ENCODE measurements at places on chromosomes 13 and 19.

- DNase-seq, result no peak
These were observed 101.9 kb downstream of the FLT1 start for GRCh38 chr13:28392896-28393505.

- DNase-seq, result no peak
These were observed 418.3 kb downstream of the DIAPH3 start for GRCh38 chr13:59745392-59745788.

GRCh38 chr19:55391191-55391670 is 5.5 kb downstream of the RPL28 start:
- DNase-seq, result no peak

GRCh38 chr19:52258426-52258825 is 11.0 kb upstream of the ZNF766 start:
- DNase-seq, result no peak

- DNase-seq, result no peak
These were observed 235.9 kb downstream of the KLF12 start for GRCh38 chr13:73898276-73898675.

DNA sequence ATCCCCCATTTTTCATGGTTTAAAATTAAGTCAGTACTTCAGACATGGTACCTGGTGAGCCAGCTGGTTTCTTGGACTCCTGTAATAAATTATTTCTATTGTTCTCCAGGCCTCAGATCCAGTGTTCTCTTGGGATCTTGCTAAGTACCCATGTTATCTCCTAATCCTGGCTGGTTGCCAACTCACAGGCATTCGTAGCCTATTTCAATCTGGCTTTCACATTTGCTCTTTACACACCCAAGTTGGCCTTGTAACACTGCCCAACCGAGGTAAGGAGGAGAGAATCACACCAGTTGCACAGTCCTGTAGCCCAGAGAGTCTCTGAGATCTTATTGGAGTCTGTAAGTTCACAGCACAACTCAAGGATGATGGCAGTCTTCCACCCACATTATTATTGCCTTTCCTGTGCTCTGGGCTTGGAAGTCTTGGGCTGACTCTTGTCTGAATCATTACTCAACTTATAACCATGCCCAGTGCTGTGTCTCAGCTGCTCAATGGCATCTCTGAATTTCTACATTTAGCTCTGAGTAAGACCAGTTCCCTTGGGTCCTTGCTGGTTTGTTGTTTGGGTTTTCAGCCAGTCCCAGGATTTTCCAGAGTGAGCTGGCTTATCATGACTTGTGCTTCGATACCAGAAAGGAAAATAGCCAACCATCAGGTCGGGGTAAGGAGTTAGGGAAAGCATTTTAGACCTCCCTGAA is 76.6 kb upstream of the KLF12 start:
- no peak for DNase-seq

- no peak for DNase-seq
These were observed 521 bp upstream of the ZNF665 start for GRCh38 chr19:53193535-53194222.

DNA sequence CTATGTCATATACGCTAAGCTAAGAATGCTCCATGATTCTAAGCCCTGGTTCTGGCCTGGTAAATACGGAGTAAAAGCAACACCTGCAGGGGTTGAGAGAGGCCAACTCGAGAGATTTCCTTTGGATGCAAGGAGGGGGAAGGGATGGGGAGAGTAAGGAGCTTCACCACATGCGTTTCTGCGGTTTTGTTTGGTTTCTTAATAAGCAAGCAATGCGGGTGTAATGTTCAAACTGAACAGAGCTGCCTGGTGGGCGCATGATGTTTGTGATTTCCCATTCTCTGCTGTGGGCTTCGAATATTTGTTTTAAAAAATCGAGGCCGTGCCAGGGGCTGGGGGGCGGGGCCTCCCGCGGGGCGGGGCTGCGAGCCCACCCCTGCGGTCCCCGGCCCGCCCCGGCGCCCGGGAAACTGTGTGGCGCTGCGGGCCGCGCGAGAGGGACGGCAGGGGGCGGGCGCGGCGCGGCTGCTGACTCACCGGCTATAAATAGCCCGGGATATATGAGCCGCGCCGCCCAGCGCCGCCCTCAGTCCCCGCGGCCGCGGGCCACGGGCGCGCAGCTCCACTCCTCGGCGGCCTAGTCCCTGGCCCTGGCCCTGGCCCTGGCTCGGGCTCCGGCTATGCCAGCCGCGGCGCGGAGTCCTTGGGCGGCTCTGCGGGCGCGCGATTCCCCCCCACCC is 5.1 kb downstream of the BBC3 start:
- peak; percentile 72 for DNase-seq

- DNase-seq, result no peak
These were observed 9.3 kb downstream of the ZNF526 start for GRCh38 chr19:42229301-42229854.

GRCh38 chr19:58543826-58544590 is at the start of gene TRIM28:
Gene TRIM28 (plus strand): TSS chr19:58544064. CDS start chr19:58544758, 694 bp downstream.
- peak; percentile 100 for DNase-seq

DNA sequence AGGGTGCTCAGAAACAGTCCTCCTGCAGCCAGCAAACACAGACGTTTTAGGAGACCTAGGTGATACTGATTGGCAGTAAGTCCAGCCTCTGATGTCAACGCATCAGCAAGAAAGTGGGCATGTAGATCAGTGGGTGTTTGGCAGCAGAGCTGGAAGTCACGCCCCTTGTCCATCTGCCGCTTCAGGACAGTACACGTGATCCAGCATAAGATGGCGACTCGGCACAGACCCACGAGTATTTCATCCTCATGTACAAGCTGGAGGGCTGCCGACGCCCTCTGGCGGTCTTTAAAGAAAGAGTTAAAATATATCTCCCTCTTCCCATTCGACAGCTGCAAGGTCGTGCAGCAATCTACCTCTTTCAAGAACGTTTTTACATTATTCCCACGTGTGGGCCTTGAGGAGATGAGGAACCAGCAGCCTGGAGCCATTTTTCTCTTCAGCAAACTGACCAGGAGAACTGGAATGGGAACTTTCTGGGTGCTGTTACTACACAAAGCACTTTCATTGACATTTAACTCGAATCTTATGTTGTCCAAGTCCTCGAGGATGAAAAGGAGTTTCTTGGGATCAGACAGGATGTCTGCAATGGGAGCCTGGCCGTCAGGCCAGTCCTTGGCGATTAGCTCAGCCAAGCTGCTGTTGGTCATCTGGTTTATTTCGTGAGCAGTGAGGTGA is 22.3 kb downstream of the NLRP11 start:
- DNase-seq, result peak; percentile 1

- no peak for DNase-seq
These were observed 289.2 kb upstream of the PCDH9 start for GRCh38 chr13:67519356-67519755.

- no peak for DNase-seq
These were observed 351.2 kb downstream of the DNAJC15 start for GRCh38 chr13:43374621-43375020.

DNA sequence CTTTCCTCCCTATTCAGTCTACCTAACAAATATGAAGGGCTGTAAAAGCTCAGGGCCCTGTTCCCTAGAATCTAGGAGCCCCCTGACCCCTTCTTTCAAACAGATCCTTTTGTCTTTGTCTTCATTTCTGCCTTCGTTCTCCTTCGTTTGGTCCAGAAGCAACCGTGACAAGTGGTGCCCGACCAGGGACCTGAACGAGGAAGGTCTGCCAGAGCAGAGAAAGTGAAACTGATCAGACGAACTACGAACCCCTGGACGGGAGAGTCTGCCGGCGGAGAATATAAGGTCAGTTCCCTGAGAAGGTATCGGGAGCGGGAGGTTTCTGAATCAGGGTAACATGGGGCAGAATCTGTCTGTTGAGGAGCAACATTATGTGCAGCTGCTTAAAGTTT is 751 bp downstream of the ERVK3-1 start:
- DNase-seq, result no peak
